Transverse colon (tissue), 4 donors: ENCODE measurements at places on chromosomes 2 and 18. TPM values are rescaled to one million over a fixed set of nuclear protein-coding genes. Genes with fewer than 3 reads are reported as not detected.

DNA sequence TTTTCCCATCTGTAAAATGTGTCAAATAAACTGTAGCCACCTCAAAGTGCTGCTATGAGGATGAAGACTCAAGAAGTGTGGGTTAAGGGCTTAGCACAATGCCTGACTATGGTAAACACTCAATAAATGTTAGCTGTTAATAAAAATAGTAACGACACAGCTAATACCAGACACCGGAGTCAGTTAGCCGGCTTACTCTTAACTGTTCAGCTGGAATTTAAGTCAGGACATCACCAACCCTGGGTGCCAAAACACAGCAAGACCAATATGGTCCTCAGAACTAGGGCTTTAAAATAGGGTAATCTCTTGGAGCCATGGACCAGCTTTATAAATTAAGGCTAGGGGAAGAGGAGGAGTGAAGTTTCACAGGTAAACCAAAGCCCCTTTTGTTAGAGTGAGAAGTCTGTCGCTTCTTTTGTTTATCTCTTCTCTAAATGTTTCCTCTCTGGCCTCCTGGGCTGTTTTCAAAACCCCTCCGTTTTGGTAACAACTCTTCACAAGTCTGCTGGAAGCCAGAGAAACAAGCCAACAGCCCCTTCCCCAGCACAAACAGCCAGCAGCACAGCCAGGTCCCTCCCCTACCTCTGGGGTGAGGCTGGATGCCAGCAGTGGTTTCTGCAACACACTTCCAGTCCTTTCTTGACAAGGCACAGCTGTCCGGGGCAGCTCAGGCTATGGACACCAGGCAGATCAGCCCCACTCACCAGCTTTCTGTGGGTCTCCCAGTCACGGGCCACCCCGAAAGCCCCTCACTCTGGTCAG lies 13.8 kb upstream of the FZD7 start:
- DNase-seq, result no peak

DNA sequence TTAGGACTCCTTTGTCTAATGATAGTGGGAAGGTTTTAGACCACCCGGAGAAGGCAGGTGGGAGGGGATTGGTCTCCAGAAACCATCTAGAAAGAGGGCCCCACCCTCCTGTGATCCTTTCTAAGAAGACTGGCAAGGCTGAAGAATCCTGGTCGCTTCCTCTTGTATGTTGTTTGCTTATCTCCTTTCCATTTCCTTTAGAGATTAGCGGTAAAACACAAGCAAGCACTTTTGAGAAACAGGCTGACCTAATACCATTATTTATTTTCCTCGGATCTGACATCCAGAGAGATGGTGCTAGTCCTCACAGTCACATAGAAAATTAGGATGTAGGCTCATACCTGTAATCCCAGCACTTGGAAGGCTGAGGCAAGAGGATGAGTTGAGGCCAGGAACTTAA lies 45.2 kb upstream of the SPRED2 start:
- no peak for DNase-seq

DNA sequence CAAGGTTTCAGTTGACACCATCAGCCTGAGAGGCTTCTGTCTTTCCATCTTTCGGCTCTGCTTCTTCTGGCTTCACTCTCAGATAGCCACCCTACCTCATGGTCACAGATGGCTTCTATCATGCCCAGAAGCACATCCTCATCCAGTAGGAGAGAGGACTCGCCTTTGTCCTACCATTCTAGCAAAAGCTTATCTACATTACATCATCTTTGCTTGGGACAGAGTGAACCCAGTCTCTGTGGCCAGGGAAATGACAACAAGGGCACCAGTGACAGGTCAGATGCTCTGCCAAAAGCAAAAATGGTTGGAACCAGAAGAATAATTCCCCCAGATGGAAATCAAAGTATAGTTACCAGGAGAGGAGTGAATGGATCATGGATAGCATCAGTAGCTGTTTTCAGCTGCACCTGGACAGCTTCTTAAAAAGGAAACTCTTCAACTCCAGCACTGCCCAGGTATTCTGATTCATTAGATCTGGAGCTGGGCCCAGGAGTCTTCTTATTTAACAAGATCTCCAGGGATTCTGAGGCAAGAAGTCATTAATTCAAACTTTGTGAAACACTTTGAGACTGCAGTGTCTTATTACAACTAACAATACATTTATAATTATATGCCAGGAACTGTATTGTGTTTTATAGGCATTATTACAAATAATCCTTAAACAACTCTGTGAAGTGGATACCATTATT lies 257.7 kb upstream of the UBE2E3 start:
- DNase-seq, result no peak

DNA sequence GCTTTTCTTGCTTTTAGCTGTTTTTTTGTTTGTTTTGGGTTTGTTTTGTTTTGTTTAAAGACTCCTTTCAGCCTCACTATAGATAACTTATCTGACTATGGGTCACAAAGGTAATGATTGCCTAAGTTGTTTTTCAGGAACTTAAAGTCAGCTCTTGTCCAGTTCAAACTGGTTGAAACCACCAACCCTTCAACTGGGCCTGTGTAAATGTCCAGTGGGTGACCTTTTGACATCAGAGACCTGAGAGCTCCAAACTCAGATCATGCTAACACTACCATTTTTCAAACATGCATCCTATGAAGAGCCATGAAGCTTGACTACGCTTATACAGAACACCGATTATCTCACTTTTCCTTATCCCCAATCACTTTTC lies 144.6 kb upstream of the RMP24 start:
- no peak for DNase-seq

DNA sequence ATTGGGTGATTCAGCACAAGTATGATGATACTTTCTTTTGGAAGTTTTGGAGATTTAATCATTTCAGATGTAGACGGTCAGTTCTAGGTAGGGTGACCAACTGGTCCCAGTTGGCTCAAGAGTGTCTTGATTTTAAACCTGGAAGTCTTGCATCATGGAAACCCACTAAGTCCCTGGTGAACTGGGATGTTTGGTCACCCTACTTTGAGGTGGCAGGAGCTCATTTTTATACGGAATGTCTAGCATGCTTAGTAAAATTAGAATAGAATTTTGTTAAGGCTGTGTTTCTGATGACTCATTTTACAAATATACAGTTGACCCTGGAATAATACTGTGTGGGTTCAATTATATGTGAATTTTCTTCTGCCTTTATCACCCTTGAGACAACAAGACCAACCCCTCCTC lies 61.5 kb upstream of the DOCK10 start:
- DNase-seq, result no peak

DNA sequence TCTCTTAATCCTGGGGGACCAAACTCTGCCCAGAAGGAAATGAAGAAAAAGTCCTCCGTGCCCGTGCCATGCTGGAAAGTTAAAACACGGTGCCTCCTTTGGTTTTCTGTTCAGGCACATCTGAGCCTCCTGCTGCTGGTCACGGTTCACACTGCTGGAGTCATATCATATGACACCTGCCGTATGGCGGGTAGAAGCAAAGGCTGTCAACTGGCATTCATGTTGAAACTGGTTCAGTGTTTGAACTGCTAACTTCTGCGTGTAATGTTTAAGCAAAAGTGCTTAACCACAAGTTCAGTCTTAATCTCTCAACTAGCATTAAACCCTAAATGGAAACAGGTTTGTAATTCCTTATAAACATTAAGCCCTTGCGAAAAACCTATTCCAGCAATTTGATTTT lies 3.1 kb downstream of the STK39 start:
- DNase-seq, result peak; percentile 54

DNA sequence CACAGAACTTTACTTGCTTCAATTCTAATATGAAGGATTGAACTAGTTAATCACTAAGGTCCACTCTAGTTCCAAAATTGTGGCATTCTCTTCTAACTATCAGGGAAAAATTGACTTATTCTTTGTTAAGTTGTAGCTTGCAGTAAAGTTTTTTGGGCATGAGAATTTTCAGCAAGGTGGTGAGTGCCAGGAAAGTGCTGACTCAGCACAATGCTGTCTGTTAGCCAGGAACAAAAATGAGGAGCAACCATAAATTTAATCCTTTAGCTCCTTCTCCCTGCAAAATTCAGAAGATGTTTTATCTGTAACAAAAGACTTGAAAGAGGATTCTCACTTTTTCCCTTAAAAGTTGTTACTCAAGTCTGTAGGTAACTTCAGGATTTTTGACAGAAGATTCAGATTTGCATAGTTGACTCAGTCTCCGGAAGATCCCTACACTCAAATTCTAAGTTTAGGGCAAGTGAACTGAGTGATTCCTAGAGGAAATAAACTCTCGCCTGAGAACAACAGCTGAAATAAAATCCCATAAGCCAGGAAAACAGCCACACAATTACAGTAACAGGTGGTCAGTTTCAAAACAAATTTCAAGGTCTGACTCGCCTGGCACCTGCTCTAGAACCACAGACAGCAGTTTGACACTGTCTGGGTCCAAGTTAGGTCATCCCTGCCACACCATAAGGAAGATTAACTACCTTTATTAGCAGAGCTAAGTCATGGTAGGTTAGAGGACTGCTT lies 20.2 kb upstream of the DARS1 start:
- DNase-seq, result no peak

GRCh38 chr2:9473985-9474360 lies 378 bp upstream of the IAH1 start:
- DNase-seq, result peak; percentile 70

- no peak for DNase-seq
Measured at GRCh38 chr2:158459161-158460003, 2.6 kb downstream of the PKP4 start.

DNA sequence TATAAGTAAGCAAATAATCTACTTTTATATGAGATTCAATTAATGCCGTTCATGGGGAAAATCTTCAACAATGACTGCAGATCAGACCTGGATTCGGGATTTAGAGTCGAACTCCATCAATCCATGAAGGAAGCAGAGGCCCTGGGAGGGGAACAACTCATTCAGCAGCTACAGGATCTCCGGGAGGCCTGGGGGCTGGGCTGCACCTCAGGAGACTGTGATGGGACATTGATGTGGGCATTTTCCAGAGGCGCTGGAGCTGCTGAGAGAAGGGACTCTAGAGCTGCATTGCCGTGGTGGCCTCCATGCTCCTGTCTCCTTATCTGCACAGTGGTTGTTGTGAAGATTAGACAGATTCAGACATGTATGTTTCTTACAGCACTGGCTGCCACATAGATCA lies 76.9 kb downstream of the MYT1L start:
- DNase-seq, result no peak

DNA sequence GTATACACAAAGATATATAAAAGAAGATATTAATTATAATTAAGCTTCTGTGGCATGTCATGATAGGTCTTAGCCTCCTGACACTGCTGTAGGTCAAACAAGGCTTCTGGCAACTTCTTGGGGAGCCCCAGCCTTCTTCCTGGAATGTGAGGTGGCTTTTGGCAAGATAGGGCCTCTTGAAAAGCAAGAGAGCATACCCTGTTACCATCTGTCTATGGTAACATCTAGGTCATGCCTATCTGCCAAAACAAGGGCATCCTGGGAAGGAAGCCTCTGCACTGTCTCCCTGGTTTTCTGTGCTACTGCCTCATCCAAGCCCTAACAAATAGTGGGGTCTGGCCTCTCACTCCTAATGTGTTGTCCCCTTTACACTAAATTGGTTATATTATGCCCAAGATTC lies 70.9 kb downstream of the CCDC148 start:
- no peak for DNase-seq

GRCh38 chr2:159939946-159940345 lies 122.5 kb downstream of the PLA2R1 start:
- DNase-seq, result no peak

- DNase-seq, result no peak
Measured at GRCh38 chr2:203685081-203685621, 21.3 kb upstream of the CD28 start.

The CYS1 gene
- 7.4 TPM for total RNA-seq

The IL18RAP gene
- total RNA-seq, result 12.1 TPM

The ALKAL2 gene
- total RNA-seq, result not detected

The IMPACT gene
- total RNA-seq, result 12.4 TPM

The SIX3 gene
- total RNA-seq, result not detected

The RAB31 gene
- total RNA-seq, result 13.1 TPM

The TLX2 gene
- not detected for total RNA-seq
